ENCODE measurements at places on chromosomes 1 and 21.

- DNase-seq = no peak
Observed at GRCh38 chr21:38337793-38338192, 81.0 kb downstream of the KCNJ15 start.

GRCh38 chr1:47711848-47712492 is 274.1 kb downstream of the FOXD2 start:
- DNase-seq = no peak

GRCh38 chr1:151562661-151563060 is 22.6 kb downstream of the TUFT1 start:
- no peak for DNase-seq

DNA sequence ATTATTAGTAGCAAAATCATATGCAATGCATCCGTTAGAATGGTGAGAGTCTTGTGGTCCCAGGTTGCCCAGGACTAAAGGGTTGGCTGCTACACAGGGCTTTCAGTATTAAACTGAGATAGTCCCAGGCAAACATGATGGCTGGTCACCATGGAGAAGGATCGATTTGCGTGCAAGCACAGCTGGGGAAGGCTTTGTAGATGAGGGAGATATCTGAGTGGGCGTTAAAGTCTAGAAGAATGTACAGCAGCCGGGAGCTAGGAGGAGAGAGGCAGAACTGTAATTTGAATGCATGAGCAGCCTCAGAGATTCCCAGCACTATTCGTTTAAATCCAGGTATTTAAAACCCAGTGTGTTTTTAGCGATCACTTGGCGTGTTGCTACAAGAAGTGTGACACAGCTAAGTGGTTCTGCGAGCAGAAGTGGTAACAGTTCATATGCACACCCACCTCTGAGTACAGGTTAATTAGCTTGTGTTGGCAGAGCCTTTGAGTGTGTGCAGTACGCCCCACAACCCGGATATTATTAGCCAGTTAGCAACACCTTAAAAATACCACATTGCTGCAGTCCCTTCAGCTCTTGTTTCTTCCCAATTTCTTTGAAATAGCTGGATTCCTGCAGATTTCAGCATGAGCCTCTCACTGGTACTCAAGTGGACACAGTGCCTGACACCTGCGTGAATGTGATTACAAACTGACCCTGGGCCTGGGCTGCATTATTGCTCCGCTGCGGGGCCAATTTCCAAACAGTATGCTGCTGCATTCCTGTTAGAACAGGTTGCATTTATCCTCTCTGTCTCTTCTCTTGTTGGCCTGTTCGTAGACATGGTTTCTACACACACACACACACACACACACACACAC is 67.2 kb upstream of the SCAF4 start:
- DNase-seq = no peak

GRCh38 chr1:18015719-18016118 is 91.9 kb upstream of the IGSF21 start:
- DNase-seq = no peak

DNA sequence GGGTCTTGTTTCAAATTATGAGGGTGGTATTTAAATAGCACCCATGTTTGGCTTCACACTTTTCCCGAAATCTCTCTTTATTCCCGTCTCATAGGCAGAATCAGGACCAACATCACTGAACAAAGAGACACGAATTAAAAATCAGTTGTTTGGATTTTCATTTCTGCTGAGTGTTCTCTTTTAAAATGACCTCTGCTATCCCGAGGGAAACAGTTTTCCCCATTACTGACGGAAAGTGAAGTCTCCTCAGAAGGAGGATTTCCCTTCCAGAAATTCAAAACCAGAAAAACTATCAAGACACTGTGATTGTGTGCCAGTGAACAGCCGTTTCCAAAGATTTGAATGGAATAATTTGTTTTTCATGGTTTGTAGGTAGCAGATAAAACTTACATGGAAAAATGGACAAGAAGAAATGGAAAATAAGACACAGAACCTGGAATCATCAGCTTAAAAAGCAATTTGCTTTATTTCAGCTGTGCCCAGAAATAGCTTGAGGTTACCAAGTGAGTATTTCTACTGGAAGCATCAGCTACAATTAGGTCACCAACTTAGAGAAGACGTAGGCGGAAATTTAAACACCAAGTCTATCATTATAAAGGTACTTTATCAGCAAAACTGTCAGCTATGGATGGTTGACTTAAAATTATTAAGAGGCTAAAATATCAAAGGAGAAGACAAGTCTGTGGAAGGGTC is 68.5 kb downstream of the RUNX1 start:
- DNase-seq = no peak

DNA sequence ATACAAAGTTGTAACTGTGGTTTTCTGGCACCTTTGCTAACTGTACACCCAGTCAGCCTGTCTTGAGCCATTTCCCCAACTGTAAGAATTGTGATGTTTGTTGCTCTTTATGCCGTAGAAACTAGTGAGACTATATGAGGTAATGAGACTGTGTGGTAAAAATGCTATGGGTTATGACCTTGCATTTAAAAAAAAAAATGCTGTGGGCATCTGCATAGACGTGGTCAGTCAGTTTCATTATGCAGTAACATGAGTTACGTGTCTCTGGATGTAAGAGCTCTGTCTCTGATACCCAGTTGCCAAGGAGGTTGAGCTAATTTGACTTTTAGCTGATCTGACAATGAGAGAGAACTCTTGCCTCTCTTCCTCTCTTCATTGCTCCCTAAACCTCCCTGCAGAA is 80.6 kb upstream of the LAMC2 start:
- no peak for DNase-seq

DNA sequence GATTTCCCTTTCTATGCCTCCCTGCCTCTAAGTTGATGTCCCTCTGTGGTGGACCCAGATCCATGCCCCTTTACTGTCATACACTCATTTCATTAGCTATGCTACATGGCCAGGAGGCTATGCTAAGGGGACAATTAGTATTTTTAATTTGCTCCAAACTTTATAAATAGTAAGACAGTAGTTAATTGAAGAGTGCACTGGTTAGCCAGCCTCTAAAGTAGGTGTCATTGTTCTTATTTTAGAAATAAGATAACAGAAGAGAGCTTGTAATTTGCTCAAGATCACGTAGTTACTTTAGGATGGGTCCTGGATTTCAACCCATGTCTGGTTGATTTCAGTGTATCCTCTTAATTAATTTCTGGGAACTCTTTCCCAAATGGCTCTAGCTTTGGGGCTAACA is 29.4 kb upstream of the GNG12 start:
- DNase-seq = no peak

- no peak for DNase-seq
Observed at GRCh38 chr1:85544689-85545215, 35.8 kb upstream of the CCN1 start.

- no peak for DNase-seq
Observed at GRCh38 chr1:54299037-54299436, 99.1 kb downstream of the MRPL37 start.

GRCh38 chr1:1244192-1244811 is 2.2 kb downstream of the C1QTNF12 start:
- no peak for DNase-seq

- DNase-seq = no peak
Observed at GRCh38 chr21:26956216-26956615, 10.7 kb downstream of the ADAMTS5 start.

DNA sequence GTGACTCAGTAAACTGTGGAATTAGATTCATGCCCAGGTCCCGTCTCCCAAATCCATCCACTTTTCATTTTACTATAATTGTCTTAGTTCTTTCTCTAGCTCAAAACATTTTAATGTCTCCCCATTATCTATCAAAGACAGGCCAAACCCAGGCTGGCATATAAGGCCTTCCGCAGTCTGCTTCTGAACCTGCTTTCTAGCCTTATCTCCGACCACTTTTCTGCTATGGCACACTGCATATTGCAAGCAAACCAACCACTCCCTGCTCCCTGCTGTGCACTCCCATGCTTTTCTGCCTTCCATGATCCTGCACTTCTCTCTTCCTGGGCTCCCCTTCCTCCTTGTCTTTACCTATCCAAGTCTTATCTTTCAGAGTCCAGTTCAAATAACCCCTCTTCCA is 17.3 kb upstream of the PIGM start:
- no peak for DNase-seq

DNA sequence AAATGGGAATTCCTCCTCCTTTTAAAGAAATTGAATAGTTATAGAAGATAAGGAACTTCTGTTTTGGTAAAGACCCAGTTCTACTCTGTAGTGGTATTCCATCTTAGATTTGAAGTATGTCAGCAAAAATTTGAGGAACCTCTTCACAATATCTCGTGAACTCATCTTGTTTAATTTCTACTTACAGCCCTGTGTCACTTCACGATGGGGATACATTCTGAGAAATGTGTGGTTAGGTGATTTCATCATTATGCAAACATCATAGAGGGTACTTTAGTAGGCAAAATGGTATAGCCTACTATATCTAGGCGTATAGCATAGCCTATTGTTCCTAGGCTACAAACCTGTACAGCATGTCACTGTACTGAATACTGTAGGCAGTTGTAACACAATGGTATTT is 36.0 kb downstream of the ALG6 start:
- DNase-seq = no peak

GRCh38 chr1:38125837-38126520 is 79.4 kb upstream of the POU3F1 start:
- DNase-seq = no peak

- DNase-seq = peak; percentile 38
Observed at GRCh38 chr1:42214447-42214871, 49.9 kb upstream of the GUCA2A start.

DNA sequence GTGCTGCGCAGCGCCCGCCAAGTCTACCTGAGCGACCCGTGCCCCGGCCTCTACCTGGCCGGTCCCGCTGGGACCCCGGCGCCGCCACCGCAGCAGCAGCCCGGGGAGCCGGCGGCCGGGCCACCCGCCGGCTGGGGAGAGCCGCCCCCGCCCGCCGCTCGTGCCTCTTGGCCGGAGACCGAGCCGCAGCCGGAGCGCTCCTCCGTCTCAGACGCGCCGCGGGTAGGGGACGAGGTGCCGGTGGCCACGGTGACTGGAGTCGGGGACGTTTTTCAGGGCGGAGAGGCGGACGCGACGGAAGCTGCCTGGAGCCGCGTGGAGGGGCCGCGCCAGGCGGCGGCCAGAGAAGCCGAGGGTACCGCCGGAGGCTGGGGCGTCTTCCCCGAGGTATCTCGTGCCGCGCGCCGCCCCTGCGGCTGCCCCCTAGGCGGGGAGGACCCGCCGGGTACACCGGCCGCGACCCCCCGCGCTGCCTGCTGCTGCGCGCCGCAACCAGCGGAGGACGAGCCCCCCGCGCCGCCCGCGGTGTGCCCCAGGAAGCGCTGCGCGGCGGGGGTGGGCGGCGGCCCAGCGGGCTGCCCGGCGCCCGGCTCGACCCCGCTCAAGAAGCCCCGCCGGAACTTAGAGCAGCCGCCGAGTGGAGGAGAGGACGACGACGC is 646 bp downstream of the IER5 start:
- DNase-seq = no peak

- DNase-seq = no peak
Observed at GRCh38 chr1:44238660-44239059, 25.4 kb downstream of the DMAP1 start.

- DNase-seq = no peak
Observed at GRCh38 chr1:30616759-30617158, 106.6 kb downstream of the MATN1 start.

- DNase-seq = peak; percentile 95
Observed at GRCh38 chr1:41315146-41315822, 46.0 kb upstream of the FOXO6 start.

DNA sequence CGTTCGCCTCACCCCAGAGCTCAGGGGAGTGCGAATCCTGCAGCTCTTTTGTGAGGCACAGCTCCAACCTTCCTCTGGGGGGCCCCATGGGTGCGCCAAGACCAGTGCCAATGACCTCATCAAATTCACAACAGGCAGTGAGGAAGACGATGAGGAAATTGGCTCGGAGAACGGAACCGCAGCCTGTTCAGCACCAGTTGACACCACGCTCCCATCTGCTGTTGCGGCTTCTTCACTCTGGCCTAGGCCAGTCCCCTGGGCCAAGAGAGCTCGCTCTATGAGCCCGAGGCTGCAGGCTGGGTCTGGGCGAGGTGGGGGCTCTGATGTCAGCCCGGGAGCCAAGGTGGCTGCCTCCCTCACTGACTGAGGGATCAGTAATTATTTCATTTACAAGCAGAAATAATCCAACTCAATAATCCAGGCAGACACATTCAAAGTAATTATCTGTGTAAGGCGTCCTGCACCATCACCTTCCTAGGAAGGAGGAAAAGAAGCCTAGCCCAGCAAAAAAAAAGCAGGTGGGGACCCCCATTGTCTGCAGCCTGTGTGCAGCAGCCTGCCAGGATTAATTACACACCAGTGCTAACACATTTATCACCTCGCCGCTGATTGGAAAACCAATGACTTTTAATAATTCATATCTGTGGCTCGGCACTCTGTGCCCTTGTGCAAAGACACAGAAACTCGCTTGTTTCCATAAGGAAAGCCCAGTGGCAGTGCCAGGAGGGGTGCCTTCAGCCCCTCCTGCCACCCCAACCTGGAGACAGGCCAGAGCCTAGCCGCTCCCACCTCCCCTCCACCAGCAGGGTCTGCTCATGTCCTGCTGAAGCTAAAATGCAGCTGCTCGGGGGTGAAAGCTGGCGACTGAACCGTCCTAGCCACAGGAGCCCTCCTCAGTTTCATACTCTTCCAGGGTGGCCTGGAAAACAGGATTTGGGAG is 1.9 kb downstream of the PLEKHA6 start:
- DNase-seq = no peak

GRCh38 chr1:84985365-84985764 is 11.5 kb downstream of the MCOLN2 start:
- no peak for DNase-seq

DNA sequence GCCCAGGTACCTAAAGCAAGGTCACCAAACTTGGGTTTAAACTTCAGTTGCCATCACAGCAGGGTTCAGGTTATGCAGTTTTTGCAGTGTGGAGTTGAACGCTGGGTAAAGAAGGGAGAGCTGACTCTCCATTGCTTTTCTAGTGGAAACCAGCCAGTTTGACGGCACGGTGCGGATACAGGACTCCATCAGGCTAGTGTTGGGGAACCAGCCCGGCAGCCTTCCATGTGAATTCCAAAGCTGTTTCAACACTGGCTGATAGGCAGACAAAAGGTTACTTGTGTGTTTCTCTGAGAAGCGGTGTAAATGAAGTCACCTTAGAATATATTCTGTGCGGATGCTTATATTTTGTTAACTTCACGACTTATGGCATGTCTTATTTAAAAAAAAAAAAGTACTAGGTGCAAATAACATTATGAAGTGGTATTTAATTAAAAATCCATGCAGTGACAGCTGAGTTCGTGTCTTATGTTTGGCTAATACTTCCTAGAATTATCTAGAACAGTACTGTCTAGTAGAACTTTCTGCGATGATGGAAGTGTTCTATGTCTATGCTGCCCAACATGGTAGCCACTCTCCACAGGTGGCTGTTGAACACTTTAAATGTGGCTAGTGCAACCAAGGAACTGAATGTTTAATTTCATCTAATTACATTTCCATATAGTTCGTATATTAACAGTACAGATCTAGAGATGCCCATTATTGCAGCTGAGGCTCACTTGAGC is 29.9 kb upstream of the RCAN3 start:
- DNase-seq = no peak

Measured in HAP-1 (cell line).